Fibroblast of skin of left biceps (primary cell): ENCODE measurements at places on chromosomes 2 and 18.

DNA sequence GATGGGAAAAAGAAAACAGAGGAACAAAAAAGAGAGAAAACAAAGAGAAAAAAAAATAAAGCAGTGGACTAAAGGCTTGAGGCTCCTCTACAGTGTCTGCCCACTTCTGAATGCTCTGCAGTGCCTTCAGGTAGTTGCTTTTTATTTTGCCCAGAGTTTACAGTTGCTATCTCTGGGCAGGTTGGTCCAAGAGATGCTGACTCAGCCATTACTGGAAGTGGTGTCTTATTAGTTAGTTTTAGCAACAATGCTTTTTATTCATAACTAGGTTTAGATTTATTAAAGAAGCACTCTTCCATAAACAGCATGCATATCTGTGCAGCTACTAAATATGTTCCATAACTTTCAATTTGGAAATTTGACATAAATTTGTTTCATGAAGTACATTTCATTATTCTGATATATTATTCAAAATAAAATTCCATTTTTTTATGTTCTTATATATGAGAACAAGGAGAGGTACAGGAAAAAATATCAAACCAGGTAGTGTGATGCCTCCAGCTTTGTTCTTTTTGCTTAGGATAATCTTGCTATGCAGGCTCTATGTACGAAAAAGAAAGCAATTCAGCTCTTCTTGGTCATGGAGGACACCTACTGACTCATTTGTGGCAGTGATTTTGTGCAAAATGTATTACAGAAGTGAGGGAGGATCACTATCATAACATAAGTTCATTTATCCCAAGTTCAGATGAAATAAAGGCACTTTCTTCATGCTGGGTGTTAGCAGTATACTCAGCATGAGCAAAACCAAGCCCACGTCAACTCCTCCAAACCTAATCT lies 69.5 kb downstream of the RPIA start:
- no peak for DNase-seq

DNA sequence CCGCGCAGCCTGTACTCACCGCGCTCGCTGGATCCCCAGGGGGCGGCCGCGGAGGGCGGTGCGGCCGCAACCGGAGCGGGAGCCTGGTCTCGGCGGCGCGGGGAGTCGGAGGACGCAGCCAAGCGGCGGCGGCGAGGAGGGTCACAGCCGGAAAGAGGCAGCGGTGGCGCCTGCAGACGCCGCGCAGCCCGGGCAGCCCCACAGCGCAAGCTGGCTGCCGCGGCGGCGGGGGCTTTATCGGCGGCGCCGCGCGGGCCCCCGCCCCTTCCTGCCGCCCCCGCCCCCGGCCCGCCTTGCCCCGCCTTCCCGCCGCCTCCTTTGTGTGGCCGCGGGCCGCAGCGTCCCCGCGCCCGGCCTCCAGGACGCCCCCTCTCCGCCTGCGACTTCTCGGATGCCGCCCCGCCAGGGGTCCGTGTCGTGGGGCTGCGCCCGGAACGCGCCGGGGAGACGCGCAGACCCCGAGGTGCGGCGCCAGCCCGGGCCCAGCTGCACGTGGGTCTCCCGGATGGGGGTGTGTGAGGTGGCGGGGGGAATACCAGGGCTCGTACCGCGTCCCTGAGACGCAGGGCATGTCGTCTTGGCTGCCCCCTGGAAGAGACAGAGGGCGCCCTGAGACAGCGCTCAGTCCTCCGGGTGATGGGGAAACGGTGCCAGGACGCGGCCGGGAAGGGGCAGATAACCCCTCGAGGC lies at the start of gene SERPINE2:
TSS of gene SERPINE2 (minus strand) at position 207 of the 690 bp plus-strand sequence. CDS start 37,386 bp downstream, outside the sequence.
- no peak for DNase-seq

DNA sequence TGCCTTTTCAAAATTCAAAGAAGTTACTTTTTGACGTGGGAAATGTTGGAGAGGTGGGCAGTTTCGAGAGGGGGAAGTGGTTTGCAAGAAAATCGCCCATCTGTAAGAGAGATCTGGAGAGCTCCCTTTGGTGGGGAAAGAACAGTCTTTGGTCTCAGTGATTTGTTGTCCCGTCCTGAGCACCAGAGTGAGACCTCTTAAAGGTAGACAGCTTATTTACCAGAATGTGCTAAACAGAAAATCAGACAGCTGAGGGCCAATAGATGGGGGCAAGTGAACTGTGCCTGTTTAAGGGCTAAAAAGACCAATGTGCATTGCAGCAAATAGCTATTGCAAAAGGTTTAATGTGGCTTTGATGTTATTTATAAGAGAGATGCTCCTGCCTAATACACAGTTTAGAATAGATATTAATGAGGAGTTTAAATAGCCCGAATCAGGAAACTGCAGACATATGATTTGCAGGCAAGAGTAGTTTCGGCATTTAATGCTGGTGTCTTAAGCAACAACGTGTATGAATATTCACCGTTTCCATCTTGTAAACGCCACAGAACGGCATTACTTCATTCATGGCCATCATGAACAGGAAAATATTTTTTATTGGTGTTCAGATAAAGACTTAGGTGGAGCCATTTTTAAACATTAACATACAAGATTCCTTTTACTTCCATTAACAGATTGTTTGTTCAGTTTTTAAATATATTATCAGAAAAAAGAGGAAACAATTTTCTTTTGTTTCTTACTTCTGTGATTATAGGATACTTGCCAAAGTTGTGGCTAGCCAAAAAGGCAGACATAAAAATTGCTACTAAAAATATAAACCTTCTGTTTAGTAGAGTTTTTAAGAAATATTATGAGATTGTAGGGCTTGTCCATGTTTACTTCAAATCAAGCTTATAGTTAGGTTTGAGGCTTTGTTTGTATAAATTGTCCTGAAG lies 29.6 kb downstream of the ARHGAP15 start:
- DNase-seq: no peak

GRCh38 chr2:213149294-213149875 lies 2.0 kb downstream of the IKZF2 start:
- DNase-seq: no peak

DNA sequence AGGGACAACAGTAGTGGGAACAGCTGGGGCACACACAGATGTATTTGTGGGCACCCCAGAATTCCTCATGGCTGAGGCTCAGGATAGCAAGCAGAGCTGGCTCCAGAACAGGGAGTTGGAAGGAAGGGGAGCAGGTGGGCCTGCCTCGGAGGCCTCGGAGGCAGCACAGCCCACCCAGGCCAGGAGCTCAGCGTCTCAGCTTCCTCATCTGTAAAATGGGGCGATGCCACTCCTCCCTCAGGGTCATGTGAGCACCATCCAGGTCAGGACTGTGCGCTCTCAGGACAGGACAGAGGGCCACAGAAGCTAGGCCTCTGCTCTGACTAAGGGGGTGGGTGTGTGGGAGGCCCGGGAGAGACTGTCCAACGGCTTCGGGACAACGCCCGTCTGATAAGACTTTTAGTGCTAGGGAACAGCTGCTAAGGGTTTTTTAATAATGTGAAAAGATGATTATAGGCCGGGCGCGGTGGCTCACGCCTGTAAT lies 106.2 kb downstream of the HDAC4 start:
- no peak for DNase-seq

DNA sequence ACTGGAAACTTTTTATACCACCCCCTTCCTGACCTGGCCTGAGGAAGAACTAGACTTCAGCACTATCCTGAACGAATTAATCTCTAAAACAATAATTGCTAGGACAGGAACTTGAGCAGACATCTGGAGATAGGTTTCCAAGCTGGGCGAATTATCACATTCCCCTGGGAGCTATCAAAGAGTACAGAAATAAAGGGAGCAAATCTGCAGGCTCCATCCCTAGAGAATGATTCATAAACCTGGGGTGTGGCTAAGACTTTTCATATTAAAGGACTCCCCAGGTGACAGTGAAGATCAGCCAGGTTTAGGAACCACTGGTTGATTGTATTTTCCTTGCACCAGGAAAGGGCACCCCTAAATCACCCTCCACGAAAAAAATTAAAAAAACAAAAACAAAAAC lies 105.6 kb upstream of the NOL4 start:
- no peak for DNase-seq

- DNase-seq: no peak
Observed at GRCh38 chr2:212708355-212708754, 169.8 kb upstream of the ERBB4 start.

DNA sequence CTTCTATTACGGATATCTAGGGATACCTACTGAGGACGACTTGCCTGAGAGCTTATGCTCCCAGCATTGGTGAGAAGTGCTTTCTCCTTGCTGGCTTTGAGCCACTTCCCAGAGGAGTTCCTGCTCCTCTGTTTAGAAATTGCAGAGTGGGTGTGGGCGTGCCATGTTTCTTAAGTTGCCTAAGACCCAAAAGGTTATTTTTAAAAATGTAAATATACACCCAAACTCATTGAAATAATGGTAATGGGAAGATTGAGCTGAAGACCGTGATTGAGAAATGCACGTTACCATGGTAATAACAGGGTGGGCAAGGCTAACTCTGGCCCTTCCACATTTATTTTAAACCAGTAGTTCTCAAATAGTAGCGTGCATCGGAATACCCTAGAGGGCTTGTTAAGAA lies 17.2 kb upstream of the TMEM200C start:
- DNase-seq: no peak

DNA sequence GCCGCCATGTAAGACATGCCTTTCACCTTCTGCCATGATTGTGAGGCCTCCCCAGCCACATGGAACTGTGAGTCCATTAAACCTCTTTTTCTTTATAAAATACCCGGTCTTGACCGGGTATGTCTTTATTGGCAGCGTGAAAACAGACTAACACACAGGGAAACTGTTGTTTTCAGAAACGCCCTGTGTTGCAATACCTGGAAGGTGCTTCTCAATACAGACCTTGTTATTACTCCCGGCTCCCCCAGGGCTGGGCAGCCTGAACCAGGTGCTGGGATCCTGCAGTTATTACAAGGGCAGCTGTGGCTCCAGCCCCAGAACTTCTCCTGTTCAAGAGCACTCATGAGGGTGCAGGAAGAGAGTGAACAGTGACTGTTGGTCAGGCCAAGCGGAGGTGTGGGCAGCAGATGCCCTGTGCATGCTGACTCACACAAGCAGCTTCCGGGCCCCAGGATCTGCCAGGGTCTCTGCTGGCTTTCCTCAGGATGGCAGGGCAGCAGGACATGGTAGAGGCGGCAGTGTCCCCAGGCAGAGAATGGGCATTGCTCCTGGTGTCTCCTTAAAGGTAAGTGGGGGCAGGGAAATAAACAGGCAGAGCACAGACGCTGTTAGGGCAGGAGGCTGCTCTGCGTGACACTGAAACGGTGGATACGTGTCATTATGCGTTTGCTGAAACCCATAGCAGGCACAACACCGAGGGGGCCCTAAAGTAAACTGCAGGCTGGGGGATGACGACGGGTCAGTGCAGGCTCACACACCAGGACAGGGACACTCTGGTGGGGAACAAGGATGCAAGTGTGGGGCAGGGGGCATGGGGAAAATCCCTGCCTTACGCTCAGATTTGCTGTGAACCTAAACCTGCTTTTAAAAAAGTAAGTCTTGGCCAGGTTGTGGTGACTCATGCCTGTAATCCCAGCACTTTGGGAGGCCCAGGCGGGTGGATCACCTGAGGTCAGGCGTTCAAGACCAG lies 89.1 kb downstream of the NDUFA10 start:
- DNase-seq: no peak

GRCh38 chr18:42745931-42746330 lies 369.6 kb downstream of the RIT2 start:
- DNase-seq: no peak
